Activated CD4-positive, alpha-beta memory T cell treated with anti-CD3 and anti-CD28 coated beads, Interleukin-2, amount 10 ng/mL, durations not matched to agents 7 days and 5 days (primary cell): ENCODE measurements at places on chromosomes 5 and 9. TPM values are rescaled to one million over a fixed set of nuclear protein-coding genes. Genes with fewer than 3 reads are reported as not detected.

Gene GRIA1
- total RNA-seq: not detected

Gene LRRC14B
- not detected for total RNA-seq

Gene DRD1
- total RNA-seq: not detected

Gene PTGES
- not detected for total RNA-seq

Gene IFNK
- not detected for total RNA-seq

Gene TAS2R1
- total RNA-seq: not detected

Gene COL5A1
- total RNA-seq: 0.10 TPM

Gene SLC45A2
- total RNA-seq: 0.23 TPM

Gene LRRC19
- total RNA-seq: not detected

Gene PLAC8L1
- total RNA-seq: not detected

Gene ENHO
- total RNA-seq: not detected

Gene ARHGEF37
- 0.88 TPM for total RNA-seq

Gene SV2C
- total RNA-seq: 0.33 TPM

Gene ABLIM3
- total RNA-seq: 0.38 TPM

Gene PCDHA9
- total RNA-seq: not detected

Gene HAVCR2
- total RNA-seq: 62.4 TPM

Gene ANGPTL2
- total RNA-seq: not detected

Gene SELENOP
- 0.43 TPM for total RNA-seq

Gene TXNDC8
- total RNA-seq: not detected

Gene SLC22A5
- total RNA-seq: 2.7 TPM

Gene FOXD4L3
- total RNA-seq: not detected

Gene FAM78A
- 88.7 TPM for total RNA-seq

Gene FGF1
- not detected for total RNA-seq

Gene DBH
- total RNA-seq: not detected
